HuH-7 (cell line): ENCODE measurements at places on chromosomes 4 and X.

DNA sequence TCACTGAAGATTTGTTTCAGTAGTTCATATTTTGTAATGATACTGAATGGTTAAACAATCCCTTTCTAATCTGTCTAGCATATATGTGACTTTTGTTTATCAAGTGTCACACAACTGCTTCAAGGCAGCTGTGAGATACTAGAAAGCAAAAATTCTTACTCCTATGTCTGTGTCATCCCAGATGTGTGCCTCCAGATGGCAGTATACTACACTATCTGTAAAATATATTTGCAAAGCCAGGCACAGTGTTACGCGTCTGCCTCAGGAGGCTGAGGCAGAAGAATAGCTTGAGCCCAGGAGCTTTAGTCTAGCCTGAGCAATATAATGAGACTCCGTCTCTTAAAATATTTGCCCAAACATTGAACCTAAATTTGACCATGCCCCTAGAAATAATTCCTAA lies 4.0 kb downstream of the NUDT10 start:
- DNase-seq, result peak; percentile 36

DNA sequence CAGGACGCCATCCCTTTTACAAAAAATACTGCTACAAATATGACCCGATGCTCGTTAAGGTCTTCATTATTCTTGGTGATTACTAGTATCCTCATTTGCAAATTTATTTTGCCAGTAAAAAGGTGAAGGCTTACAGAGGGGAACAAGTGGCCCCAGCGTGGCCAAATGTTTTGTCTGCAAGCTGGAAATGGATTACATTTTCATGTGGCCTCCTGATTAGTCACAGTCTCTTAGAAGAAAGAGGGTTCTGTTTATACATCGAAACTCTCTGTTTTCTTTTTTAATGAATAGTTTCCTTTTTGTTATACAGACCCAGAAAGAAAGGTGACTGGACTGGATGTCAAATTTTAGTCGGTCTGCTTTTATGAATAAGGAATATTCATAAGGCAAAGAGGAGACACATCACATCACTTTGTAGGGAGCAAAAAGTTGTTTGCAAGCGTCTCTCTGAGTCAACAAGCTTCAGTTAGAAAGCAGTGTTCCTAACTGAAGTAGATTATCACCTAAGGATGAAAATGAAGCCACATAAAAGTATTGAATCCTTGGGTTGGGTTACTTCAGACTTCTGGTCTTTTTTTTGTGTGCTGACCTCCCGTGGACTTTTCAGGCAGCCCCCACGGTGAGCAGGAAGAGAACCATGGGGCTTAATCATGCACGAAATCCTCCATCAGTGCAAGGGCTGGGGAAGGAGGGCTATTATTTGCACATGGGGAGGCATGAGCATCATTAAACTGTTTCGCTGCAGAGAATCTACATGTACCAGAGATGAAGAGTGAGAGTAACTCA lies 125.6 kb downstream of the ARSF start:
- DNase-seq, result no peak

- peak; percentile 28 for DNase-seq
Measured at GRCh38 chrX:129823115-129823514, 20.6 kb downstream of the ZDHHC9 start.

GRCh38 chr4:7863911-7864681 lies 75.6 kb downstream of the AFAP1 start:
- no peak for DNase-seq

DNA sequence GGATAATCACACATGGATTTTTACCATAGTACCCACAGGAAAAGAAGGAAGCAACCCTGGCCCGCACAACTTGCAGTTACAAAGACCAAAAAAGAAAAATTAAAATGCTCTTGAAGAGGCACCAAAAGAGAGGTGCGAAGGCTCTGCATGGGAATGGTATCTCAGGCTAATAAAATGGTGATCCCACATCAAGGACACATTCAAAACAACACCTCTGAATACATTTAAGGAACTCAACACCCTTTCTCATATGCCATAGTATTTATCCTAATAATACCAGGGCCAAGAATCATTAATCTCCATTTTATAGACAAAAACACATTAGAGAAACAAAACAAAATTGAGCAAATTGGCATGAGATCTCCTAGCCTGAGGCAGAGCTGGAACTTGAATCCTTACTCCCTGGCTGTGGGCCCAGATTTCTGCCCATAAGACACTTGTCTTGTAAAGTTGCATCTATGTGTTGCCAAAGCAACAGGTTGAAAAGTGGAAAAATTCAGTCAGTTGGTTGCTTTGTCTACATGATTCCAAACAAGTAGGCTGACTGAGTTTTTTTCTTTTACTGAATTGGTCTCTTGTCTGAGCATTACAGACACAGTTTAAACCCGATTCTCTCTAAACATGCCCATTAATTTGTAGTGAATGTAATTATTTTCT lies 33.5 kb downstream of the GUCY2F start:
- no peak for DNase-seq

- no peak for DNase-seq
Measured at GRCh38 chrX:68909945-68910344, 81.1 kb downstream of the EFNB1 start.

GRCh38 chr4:18508786-18509185 lies 487.2 kb upstream of the LCORL start:
- no peak for DNase-seq

- DNase-seq, result no peak
Measured at GRCh38 chrX:44747969-44748368, 95.9 kb upstream of the DUSP21 start.

GRCh38 chrX:40278340-40279090 lies 180.8 kb upstream of the BCOR start:
- DNase-seq, result no peak

DNA sequence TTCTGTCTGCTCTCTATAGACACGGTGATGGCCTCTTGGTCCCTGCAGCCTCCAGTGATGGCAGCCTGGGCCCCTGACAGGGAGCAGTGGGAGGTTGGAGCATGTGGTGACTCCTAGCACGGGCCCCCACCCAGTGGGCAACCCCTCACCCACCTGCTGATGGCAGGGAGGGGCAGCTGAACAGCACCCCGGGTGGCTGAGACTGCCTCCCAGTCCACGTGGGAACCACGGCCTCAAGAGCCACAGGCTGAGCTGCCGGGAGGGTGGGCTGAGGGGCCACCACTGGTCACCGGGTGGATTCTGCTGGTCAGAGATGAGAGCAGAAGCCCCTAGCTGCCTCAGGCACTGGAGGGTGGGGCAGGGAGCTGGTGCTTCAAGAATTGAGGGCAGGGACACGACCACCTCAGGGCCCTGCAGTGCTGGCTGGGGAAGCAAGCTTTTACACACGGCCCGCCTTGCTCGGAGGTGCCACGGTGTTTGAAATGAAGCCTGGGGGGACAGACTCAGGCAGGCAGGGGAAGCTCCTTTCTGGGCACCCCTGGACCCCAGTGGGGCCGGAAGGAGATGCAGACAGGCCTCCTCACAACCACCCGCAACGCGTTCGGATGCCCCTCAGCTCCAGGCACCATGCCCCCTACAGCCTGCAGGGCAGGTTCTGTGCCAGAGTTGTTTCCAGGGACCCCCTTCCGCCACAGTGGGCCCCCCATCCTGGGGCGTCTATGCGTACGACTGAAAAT lies 6.3 kb upstream of the HAUS3 start:
- DNase-seq, result peak; percentile 3

GRCh38 chrX:41923978-41924683 lies 777 bp upstream of the CASK start:
- DNase-seq, result peak; percentile 18

DNA sequence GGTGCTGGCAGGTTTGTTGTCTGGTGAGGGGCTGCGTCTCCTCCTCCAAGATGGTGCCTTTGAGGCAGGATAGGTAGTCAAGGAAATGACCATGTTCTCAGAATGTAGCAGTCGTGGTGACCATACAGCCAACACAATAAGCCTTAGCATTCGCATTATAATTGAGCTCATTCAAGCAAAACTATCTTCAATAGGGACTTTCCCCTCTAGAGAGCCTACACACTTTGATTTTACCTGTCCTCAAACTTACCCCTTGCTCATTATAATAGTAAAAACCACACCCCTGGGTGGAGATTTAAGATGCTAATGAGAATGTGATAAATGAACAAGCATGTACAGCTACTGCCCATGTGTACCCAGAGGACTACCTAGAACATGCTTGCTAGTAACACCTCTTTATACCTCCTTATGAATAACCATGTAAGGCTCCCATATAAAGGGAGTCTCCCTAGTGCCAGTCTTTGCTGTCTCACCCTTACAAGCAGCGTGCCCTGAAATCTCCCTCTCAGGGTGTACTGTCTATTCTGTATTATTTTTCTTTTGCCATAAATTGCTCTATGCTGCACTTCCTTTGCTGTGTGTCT lies 48.2 kb downstream of the FGFBP1 start:
- DNase-seq, result no peak

DNA sequence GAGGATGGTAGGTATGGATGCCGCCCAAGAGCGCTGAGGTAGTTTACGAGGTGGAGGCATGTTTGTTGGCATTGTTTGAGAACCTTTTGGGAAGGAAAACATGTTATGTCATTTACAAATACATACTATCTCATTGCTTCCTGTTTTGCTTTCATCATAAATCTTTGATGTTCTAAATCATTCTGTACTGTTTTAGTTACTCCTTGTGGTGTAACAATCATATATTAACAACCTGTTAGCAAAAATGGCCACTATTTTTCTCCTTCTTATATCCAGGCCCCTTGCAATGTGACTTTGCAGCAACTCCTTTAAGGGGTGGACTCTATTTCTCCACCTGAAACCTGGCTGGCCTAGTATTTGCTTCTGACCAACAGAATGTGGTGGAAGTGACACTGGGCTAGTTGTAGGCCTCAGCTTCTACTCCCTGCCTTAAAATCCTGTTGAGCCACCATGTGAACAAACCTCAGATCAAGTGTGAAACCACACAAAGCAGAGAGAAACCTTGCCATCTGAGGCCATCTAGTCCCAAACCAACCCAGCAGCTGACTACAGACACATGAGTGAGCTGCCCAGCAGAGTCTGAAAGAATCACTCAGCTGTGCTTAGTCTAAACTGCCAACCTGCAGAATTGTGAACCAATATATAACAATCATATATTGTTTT lies 15.8 kb upstream of the CXorf38 start:
- no peak for DNase-seq

- no peak for DNase-seq
Measured at GRCh38 chr4:143307531-143307930, 29.1 kb upstream of the GAB1 start.

GRCh38 chrX:130015181-130015580 lies 32.7 kb downstream of the BCORL1 start:
- no peak for DNase-seq

DNA sequence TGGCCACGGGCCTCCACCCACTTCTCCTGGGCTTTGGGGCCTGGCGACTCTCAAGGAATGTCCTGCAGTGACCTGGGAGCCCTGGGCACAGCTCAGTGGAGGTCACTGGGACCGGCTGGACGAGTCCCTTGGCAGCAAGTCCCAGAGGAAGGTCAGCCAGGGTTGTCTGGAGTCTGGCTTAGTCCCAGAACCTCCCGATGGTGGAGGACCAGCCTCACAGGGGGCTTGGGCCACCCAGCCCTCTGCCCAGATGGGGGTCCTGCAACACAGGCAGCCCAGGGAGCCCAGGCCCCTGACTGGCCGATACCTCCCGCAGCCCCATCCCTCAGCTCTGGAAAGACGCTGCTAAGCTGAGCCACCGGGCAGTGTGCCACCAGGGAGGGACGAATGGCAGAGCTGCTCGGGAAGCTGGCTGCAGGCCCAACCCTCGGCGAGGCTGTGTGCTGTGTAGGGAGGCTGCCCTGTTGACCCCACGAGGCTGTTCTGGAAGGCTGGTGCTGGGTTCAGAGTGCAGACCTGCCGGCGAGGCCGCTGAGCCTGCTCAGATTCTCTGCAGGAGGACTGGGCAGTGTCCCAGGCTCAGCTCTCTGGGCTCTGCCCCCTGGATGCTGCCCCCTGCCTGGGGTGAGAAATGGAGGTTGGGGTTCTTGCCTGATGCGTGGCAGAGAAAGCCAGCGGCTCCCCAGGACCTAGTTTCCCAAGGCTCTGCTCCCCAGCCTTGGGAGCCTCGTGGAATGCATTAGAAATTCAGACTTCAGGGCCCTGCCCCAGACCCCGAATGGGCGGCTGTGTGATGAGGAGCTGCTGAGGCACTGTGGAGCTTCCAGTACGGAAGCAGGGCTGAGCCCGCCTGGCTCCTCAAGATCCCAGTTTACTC lies 61.7 kb downstream of the ADRA2C start:
- peak; percentile 38 for DNase-seq

DNA sequence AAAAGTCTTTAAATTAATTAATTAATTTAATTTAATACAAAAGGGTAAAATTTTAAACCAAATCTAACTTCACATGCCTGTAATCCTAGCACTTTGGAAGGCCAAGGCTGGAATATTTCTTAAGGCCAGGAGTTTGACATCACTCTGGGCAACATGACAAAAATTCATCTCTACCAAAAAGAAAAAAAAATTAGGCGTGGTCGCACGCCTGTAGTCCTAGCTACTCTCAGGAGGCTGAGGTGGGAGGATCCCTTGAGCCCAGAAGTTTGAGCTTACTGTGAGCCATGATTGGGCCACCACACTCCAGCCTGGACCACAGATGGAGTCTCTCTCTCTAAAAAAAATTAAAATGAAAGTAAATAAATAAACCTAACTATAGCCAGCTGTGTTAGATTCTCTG lies 39.2 kb upstream of the ANTXR2 start:
- no peak for DNase-seq

DNA sequence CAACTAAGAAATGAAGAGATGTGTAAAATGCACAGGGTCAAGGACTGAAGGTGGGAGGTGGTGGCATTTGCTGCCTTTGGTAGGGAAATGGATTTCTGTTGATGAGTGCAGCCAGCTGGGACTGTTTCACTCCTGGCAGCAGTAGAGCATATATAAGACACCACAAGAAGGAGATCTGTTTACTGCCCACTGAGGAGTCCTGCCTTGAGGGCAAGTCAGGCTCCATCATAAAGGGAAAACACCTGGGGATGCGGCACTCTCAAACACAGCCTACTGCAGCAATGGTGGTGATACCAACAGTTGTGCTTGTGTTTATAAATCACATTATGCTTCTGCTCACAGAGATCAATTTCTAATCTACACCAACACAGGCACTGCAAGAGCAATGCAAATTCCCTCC lies 222.1 kb downstream of the TACR3 start:
- DNase-seq, result no peak

DNA sequence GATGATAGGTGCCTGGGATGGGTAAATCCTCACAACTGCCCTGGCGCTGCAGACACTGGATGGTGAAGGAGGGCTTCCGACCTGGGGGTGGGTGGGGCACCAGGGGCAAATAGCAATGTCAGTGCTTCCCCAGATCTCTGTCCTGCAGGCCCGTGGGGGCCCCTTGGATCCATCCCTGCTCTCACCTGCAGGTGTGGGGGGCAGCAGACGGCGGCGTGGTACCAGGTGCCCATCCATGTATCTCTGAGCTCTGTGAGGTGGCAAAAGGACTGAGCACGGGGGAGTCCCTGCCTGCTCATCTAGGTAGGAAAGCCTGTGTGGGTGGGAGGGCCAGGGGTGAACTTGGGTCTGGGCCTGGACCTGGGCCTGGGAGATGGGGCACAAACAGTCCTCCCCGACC lies 6.5 kb upstream of the SYP start:
- no peak for DNase-seq

DNA sequence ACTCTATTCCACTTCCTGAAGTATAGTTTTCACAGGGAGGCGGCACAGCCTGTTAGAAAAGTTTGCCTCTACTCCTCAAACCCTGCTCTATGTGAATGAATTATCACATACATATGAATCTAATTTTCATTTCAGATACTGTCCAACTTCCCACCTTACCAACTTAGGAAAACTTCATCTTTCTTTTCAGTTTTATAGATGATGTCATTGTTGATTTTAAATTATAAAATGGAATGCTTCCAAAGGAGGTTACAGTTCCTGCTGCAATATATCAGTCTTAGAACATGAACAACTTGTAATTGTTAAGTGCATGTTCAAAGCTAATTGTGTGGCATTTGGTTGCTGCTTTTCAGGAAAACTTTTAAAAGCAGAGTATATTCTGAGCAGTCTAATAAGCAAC lies 92.4 kb downstream of the NEUROG2 start:
- no peak for DNase-seq
